SW 1271 (cell line): ENCODE measurements at places on chromosomes 5 and 9.
A peak's percentile ranks its signal among the peaks of the same experiment; 100 is the strongest.

DNA sequence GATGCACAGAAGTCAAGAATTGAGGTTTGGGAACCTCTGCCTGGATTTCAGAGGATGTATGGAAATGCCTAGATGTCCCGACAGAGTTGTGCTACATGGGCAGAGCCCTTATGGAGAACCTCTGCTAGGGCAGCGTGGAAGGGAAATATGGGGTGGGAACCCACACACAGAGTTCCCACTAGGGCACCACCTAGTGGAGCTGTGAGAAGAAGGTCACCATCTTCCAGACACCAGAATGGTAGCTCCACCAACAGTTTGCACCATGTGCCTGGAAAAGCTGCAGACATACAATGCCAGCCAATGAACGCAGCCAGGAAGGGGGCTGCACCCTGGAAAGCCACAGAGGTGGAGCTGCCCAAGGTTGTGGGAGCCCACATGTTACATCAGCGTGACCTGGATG, 104.5 kb downstream of the STK32A start:
- DNase-seq = no peak

DNA sequence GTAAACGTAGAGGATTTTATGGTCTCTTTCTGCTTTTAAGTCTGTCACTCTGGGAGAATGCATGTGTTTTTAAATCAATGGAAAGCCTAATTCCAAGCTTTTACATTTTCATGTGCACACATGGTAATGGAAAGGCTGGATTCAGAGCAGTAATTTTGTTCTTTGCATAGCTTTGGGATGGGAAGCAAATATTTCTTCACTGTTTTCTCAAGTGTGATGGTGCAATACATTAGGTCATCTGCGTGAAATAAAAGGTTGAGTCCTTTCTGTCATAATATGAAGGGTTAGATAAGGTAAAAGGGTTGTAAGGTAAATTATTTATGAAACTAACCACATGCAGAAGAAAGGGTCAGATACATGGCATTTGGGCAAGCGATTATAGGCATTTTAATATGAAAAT, 88.2 kb upstream of the NR3C1 start:
- no peak for DNase-seq

DNA sequence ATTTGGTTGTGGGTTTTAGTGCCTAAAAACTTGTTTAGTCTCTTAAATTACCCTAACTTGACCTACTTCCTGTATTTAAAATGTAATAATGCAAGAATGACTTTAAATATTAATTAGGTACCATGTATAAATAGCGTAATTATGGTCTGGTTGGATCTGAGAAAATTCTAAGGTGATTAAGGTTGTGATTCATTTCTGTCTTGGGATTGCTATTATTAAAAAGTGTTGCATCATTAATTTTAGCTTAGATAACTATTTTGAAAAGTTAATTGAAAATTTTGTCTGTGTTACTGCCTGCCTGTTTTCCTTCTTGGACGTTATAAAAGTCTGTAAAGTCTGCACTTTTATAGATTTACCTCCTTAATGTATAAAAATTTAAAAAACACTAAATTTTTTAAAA, 11.8 kb downstream of the LRRC70 start:
- no peak for DNase-seq

DNA sequence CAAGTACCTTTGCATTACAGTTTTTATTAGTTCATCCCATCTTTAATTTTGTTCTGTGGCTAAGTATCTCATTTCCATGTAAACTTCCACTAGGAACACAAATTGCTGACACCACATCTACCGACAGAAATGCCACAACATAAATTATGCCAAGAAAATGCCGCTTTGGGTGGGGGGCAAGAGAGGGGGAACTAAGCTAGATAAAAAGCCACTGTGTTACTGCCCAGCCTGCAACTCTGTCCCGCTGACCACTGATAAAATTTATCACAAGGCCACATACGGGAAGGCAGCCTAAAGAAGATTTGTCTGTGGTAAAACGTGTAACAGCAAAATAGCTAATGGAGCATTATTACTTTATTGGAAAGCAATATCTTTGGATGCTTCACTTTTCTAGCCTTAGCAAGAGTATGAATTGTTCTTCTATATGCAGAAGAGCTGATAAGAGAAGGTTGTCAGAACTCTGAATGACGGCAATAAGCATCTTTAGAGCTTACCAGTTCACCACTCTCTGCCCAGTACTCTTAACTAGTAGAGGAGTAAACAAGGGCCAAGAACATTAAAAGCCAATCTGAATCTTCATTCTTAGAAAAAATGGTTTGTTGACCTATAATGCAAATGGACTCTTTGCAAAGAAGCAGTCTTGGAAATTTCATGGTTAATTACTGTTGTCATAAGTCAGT, 172.2 kb upstream of the MEF2C start:
- DNase-seq = no peak

- DNase-seq = no peak
These were observed 12.6 kb downstream of the DNM1 start for GRCh38 chr9:128215491-128216409.

GRCh38 chr5:111975133-111975532, 218.1 kb upstream of the NREP start:
- no peak for DNase-seq

- peak; percentile 35 for DNase-seq
These were observed 5.8 kb downstream of the TAS2R1 start for GRCh38 chr5:9624196-9624947.

DNA sequence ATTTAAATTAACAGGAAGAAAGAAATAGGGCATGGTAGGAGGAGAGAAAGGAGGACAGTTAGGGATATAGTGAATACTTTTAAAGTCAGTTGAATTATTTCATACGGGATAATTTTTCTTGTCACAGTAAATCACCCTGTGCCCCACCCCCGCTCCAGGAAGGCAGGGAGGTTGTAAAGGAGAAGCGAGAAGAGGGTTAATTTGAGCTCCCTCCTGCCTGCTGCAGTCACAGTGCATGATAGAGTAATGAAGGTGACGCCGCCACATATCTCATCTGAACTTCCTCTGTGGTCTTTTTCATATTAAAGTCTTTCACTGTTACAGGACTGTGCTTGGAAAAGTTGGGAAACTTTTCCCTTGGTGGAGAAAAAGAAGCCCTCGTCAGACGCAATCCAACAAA, 896 bp upstream of the PCSK5 start:
- no peak for DNase-seq

DNA sequence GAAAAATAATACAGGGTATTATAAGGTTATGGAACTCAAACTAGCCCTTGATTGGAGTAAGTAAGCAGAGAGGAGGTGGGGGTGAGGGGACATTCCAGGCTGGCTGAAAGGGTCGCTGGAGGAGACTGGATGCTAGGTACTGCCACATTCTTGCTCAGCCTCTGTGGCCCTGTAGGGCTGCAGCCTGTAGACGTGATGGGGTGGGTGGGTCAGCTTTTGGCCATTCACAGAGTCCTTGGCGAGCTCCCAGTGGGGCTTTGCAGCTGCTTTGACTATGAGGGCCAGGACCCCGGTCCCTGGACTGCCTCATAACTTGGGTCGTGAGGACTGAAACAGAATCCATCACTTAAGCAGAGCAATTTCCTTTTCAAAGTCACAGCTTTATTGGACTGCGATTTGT, 4.2 kb upstream of the GDNF start:
- DNase-seq = no peak

GRCh38 chr5:67082941-67083340, 113.7 kb downstream of the CD180 start:
- no peak for DNase-seq
